ENCODE measurements at places on chromosomes 6 and 20. TPM values are rescaled to one million over a fixed set of nuclear protein-coding genes. Genes with fewer than 3 reads are reported as not detected.

PRDM13 gene
- total RNA-seq = not detected

CPNE5 gene
- total RNA-seq = not detected

BANF2 gene
- not detected for total RNA-seq

OXT gene
- total RNA-seq = not detected

NOX3 gene
- total RNA-seq = not detected

OR2J3 gene
- total RNA-seq = not detected

MCHR2 gene
- not detected for total RNA-seq

BTBD3 gene
- 31.3 TPM for total RNA-seq

HS3ST5 gene
- total RNA-seq = not detected

TPMT gene
- total RNA-seq = 15.3 TPM

VWA7 gene
- 1.7 TPM for total RNA-seq

LIME1 gene
- 2.7 TPM for total RNA-seq

LINC00237 gene
- total RNA-seq = not detected

PPP1R16B gene
- not detected for total RNA-seq

KIF25 gene
- not detected for total RNA-seq

HCRTR2 gene
- not detected for total RNA-seq

FAM110A gene
- 6.5 TPM for total RNA-seq

CLPSL2 gene
- total RNA-seq = not detected

RFX6 gene
- total RNA-seq = not detected

GPR31 gene
- not detected for total RNA-seq

NR2E1 gene
- total RNA-seq = 0.24 TPM

RBPJL gene
- total RNA-seq = not detected

GCNT2 gene
- total RNA-seq = not detected

NQO2 gene
- 19.1 TPM for total RNA-seq

SMLR1 gene
- total RNA-seq = not detected

CALHM6 gene
- 0.66 TPM for total RNA-seq

SLC22A7 gene
- not detected for total RNA-seq

All from mammary epithelial cell (primary cell).